ENCODE measurements at places on chromosomes 1 and 21. TPM values are rescaled to one million over a fixed set of nuclear protein-coding genes. Genes with fewer than 3 reads are reported as not detected.

DNA sequence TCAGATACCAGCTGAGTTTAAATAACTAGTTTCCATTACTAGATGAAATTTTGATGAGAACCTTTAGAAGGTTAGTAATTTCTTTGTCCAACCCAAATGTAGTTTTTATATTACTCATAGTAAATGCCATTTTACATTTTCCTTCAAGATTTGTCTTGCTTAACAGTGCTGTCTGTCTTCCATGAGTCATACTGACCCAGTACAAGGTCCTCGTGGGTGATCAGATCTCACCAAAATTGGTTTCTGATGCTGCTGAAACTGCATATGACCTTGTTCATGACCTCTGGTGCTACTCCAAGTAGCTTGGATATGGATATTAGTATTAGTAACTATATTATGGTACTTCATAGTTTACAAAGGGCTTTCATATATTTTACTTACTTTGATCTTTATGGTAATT is 207.1 kb downstream of the RYR2 start:
- no peak for DNase-seq

- DNase-seq = peak; percentile 30
These were observed 609 bp upstream of the ATF3 start for GRCh38 chr1:212607913-212608391.

DNA sequence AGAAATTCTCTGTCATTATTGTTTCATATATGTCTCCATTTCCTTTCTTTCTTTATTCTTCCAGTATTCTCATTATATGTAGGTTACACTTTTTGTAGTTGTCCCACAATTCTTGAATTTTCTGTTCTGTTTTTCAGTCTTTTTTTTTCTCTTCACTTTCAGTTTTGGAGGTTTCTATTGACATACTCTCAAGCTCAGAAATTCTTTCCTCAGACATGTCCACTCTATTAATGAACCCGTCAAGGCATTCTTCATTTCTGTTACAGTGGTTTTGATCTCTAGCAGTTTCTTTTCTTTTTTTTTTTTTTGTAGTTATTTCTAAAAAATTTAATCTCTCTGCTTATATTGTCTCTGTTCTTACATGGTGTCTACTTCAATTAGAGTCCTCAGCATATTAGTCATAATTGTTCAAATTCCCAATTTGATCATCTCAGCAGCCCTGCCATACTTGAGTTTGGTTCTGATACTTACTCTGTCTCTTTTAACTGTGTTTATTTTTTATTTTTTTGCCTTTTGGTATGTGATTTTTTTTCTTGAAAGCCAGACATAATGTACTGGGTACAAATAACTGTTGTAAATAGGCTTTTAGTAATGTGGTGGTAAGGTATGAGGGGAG is 49.5 kb upstream of the KCNK2 start:
- DNase-seq = no peak

Gene SASS6
- 15.2 TPM for total RNA-seq

DNA sequence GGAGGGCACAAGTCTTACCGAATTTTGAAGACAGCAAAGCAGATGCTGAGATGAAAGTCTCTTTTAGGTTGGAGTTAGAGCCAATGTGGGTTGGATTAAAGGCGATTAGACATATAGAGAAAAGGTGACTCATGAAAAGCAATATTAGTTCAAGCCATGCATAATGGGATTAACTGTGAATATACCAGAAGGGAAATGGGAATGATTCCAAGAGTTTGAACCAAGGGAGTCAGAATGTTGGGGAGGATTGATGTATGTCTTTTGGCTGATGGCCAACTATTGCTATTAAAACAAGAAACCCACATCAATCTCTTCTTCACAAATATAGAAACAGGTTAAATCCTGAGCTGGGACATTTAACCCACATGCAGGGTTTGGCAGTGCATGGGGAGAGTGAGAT is 1.2 kb downstream of the HMGCS2 start:
- DNase-seq = no peak

DNA sequence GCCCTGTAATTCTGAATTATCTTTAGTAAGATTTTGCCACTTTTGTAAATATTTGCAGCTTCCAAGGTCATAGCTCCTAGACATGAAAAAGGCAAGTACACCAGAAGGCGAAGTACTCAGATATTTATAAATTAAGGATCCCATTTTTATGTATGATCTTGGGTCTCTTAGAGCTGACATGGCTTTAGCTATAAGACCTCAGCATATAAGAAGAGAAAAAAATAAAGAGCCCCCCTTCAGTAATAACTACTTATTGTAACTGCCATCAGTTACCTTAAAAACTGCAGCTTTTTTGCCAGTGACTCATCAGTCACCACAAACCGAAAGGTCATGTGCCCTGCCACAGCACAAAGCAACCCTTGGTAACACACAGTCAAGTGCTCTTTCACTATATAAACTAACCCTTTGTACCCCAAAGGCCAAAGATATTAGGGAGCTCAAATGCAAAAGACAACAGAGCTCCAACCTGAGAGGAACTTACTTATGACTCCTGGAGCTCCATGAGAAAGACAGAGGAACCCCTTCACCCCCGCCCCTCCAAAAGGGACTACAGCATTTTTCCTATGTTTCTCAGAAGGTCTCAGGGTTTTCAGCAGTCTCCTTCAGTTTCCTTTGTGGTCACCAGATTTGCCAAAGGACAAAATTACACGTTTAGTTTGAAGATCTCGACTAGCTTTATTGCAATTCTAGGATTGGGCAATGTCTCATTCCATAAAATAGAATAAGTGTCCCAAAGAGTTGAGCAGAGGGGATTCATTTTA is 219.8 kb upstream of the DUSP10 start:
- DNase-seq = no peak

Gene PLEKHN1
- not detected for total RNA-seq

Gene COL6A1
- 120 TPM for total RNA-seq

Gene PADI4
- not detected for total RNA-seq

GRCh38 chr1:81071072-81071858 is 729.5 kb upstream of the ADGRL2 start:
- no peak for DNase-seq

Gene AMY2A
- not detected for total RNA-seq
